ENCODE measurements at places on chromosomes 13 and 19.

DNA sequence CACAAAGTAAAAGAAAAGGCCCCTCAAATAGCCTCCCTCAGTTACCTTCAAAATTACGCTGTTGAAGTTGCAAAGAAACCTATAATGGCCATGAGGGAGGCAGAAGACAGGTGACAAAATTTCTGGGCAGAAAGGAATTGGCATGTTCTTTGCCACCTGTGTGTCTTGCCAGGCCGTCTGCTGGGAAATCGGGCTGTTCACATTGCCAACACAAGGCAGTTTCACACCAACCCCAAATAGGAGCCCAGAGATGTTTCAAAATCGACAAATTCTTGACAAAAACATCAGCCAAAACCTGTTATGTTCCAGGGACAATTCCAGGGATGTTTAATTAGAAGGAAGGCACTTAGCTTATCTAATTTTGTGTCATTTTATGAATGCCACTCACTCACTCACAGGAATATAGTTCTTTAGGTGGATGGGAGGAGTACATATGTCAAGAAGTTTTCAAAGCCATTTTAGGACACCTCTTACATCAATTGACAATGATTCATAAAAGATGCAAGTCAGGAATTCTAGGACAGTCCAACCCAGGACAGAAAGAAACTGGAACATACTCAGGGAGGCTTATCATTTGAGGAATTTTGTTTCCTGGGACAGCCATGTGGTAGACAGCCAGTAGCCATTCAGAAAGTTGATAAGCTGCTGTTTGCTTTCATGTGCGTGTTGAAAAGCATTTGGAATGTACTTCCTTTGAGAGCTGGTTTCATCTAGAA is 164.5 kb downstream of the RGCC start:
- no peaks in the 10 kb centered on the region for H3K27me3 ChIP-seq
- H3K4me3 ChIP-seq, result no peak overlapping the region
- H3K27ac ChIP-seq, result no peak overlapping the region
- DNase-seq, result no peak

DNA sequence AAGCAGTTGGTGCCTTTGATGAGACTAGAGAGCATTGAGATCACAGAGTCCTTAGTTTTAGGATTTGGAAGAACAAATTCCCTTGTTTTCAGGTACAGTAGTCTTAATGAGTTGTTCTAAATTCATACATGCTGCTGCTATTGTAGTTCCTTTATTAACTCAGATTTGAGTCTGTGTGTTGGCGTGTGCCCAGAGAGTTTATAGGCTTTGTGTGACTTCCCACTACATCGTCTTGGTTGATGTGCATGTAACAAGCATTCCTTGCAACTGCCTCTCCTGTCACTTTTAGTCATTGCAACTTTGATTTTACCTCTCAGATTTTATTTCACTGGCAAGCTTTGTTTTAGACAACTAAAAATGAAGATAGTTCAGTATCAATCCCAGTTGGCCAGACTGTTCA is 135.5 kb downstream of the ZAR1L start:
- no peaks in the 10 kb centered on the region for H3K4me1 ChIP-seq
- no peak overlapping the region for H3K4me3 ChIP-seq
- H3K27ac ChIP-seq, result no peak overlapping the region
- DNase-seq, result no peak

- peak overlapping the region; percentile 98 for H3K4me3 ChIP-seq
- H3K27ac ChIP-seq, result peak overlapping the region; percentile 72
- no peak for DNase-seq
- H3K36me3 ChIP-seq, result peaks cover 12% of the 10 kb centered on the region
Measured at GRCh38 chr19:45791744-45792469, 738 bp downstream of the DMWD start.

- no peaks in the 10 kb centered on the region for H3K27me3 ChIP-seq
- no peak overlapping the region for H3K27ac ChIP-seq
- H3K4me1 ChIP-seq, result no peaks in the 10 kb centered on the region
- no peak overlapping the region for H3K4me3 ChIP-seq
- DNase-seq, result no peak
- no peaks in the 10 kb centered on the region for H3K36me3 ChIP-seq
Measured at GRCh38 chr13:43301346-43301969, 278.1 kb downstream of the DNAJC15 start.

DNA sequence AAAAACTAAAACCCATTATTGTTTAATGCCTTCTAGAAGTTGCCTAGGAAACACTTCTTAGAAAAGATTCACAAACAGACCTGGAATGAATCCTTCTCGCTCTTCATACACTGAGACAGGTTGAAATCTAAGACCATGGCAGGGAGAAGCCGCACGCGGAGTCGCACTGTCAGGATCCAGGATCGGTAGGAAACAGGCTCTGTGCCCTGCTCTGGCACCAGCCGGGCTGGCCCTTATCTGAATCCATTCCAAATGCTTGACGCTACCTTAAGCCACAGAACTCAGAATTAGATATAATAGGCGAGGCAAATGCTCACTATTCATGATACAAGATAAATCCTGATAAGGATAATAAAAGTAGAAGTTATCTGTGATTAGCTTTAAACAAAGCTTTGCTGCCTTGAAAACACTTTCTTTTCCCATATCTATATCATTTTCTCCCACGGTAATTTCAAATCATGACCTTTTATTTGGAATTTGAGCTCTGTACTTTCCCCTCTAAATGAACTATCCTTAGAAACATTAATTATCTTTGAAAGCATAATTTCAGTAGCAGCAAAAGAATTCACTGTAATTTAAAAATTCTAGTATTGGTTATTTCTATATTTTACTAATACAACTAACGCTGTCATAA is 385.6 kb downstream of the IRS2 start:
- H3K36me3 ChIP-seq, result no peaks in the 10 kb centered on the region
- H3K4me3 ChIP-seq, result no peak overlapping the region
- H3K27me3 ChIP-seq, result no peaks in the 10 kb centered on the region
- DNase-seq, result no peak
- no peak overlapping the region for H3K27ac ChIP-seq

- no peak overlapping the region for H3K27ac ChIP-seq
- peaks cover 3% of the 10 kb centered on the region for H3K27me3 ChIP-seq
- no peaks in the 10 kb centered on the region for H3K36me3 ChIP-seq
- no peak overlapping the region for H3K4me3 ChIP-seq
Measured at GRCh38 chr19:10010939-10011338, 635 bp upstream of the COL5A3 start.

GRCh38 chr19:13060233-13060963 is 42.3 kb downstream of the LYL1 start:
- H3K4me3 ChIP-seq, result no peak overlapping the region
- no peaks in the 10 kb centered on the region for H3K4me1 ChIP-seq
- DNase-seq, result no peak
- no peak overlapping the region for H3K27ac ChIP-seq
- H3K36me3 ChIP-seq, result no peaks in the 10 kb centered on the region

- no peaks in the 10 kb centered on the region for H3K4me1 ChIP-seq
- DNase-seq, result no peak
Measured at GRCh38 chr13:83592095-83592494, 290.2 kb downstream of the SLITRK1 start.

- peaks cover 7% of the 10 kb centered on the region for H3K4me1 ChIP-seq
- H3K36me3 ChIP-seq, result no peaks in the 10 kb centered on the region
- no peaks in the 10 kb centered on the region for H3K27me3 ChIP-seq
- H3K27ac ChIP-seq, result no peak overlapping the region
- H3K4me3 ChIP-seq, result no peak overlapping the region
Measured at GRCh38 chr19:42306646-42307045, 4.2 kb upstream of the PAFAH1B3 start.
